ENCODE measurements at places on chromosomes 5 and 9.

- no peak for DNase-seq
These were observed 54.7 kb downstream of the PPIC start for GRCh38 chr5:122981846-122982245.

DNA sequence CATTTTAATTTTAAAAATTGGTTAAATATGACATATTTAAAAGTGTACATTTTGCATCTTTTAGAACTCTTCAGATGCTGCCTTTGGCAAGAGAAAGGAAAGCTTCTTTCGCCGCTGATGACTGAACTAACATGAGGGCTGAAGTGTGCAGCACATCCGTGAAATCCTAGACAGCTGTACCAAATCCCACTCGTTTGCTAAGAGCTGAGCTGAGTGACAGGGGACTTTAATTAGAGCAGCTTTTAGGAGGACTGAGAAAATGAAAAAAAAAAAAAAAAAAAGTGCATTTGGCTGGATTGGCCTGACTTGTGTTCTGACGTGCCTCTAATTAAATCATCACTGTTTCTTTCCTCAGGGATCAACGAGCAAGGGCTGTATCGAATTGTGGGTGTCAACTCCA lies 271.3 kb downstream of the ARHGAP26 start:
- no peak for DNase-seq

DNA sequence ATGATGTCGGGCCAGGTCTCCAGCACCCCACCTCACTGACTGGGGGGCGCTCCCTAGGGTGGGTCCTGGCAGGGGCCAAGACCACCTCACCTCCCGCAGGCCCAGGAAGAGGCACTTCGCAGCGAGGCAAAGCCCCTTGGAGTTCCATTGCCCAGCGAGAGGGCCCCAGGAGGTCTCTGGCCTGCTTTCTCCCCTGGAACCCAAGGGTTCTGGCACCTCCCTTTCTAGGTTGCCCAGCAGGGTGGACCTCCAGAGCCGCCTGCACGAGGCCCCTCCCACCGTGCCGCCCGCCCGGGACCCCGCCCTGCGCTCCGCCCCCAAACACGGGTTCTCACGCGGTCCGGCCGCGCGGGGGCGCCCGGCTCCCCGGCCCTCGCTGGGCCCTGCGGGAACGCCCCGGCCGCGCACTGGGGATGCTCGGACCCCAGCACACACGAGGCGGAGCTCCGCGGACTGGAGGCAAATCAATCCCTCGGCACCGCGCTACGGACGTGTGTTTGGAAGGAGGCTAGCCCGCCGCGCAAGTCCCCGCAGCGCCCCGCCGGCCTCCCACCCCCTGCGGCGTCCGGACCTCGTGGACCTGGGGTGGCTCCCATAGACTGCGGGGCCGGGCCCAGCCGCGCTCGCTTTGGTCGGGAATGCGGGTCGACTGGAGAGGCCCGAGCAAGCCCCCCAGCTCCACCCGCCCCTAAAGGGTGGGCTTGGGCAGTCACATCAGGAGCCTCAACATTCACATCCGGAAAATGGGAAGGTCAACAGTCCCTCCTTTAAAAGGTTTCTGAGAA lies 99.5 kb upstream of the LMX1B start:
- no peak for DNase-seq

GRCh38 chr9:93451849-93452709 lies 594 bp downstream of the FAM120A start:
- no peak for DNase-seq

DNA sequence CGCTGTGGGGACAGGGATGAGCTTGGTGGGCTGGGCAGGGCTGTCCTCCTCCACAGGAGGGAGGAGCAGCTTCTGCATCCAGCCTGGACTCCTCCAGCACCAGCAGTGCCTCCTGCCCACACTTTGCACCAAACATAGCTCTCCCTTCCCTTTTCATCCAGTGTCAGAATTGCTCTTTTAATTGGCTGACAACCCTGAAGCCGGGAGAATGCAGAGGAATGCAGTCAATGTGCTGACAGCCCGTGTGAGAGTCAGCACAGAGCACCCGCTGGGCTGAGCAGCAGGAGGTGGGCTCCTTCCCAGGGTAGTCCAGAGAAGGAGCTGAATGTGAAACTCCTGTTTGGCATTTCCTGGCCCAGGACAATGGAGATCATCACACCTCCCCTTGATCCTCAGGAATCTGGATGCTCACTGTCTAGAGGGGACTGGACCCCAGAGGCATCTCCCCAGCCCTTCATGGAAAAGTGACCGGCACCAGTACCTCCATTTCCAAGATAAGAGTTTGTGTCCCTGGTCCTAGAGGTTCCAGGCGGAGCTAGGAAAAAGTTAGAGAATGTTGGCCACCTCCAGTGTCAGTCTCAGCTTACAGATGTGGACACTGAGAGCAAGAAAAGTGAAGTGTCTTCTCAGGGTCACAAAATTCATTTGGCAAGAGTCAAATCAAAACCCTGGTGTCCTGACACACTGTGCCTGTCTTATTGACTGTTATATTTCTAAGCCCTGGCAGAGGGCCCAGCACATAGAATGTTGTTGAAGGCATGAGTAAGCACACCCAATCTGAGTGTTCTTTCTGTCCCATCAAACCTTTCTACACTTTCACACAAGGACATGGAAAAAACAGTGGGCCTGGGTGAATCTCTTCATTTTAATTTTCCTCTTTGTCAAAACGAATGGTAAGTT lies 202.1 kb downstream of the SNX18 start:
- DNase-seq = no peak

DNA sequence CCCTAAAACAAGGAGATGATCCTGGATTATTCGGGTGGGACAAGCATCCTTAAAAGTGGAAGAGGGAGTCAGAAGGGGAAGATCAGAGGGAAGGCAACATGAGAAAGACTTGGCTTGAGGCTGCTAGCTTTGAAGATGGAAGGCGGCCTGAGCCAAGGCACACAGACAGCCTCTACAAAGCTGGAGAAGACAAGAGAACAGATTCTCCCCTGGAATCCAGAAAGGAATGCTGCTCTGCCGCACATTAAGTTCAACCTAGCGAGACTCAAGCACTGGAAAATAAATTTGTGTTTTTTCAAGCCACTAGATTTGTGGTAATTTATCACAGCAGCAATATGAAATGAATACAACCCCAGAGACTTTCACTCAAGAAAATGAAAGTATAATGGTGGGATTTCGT lies 17.9 kb downstream of the SLC36A3 start:
- DNase-seq = no peak

- DNase-seq = no peak
These were observed 35.6 kb downstream of the TNFSF8 start for GRCh38 chr9:114894609-114895433.

GRCh38 chr5:131084436-131084835 lies 80.6 kb downstream of the HINT1 start:
- no peak for DNase-seq

DNA sequence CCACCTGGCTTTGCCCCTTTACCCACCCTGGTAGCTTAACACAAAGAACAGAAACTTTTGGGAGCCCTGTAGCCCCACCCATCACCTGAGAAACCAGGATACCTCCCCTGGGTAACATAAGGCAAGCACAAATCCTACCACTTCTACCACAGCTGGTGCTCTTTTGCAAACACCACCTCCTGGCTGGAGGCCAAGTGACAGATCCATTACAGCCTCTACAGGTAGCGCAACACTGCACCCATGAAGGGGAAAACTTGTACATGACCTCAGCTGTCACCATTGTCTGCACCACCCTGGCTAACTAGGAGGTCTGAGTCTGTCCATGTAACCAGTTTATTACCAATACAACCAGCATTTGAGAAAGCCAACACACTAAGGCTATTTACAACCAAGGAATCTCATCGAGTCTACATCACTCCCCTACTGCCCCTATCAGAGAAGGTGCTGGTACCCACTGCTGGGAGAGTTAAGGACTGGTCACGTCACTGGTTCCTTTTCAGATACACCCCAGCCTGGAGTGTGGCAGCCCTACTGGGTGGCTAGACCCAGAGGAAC lies 128.6 kb downstream of the PJA2 start:
- DNase-seq = no peak

- no peak for DNase-seq
These were observed 6.1 kb downstream of the S100Z start for GRCh38 chr5:76855961-76856360.

GRCh38 chr5:138336952-138337684 lies 948 bp upstream of the FAM53C start:
- DNase-seq = no peak

GRCh38 chr9:37620396-37620795 lies 28.0 kb upstream of the TOMM5 start:
- DNase-seq = no peak

DNA sequence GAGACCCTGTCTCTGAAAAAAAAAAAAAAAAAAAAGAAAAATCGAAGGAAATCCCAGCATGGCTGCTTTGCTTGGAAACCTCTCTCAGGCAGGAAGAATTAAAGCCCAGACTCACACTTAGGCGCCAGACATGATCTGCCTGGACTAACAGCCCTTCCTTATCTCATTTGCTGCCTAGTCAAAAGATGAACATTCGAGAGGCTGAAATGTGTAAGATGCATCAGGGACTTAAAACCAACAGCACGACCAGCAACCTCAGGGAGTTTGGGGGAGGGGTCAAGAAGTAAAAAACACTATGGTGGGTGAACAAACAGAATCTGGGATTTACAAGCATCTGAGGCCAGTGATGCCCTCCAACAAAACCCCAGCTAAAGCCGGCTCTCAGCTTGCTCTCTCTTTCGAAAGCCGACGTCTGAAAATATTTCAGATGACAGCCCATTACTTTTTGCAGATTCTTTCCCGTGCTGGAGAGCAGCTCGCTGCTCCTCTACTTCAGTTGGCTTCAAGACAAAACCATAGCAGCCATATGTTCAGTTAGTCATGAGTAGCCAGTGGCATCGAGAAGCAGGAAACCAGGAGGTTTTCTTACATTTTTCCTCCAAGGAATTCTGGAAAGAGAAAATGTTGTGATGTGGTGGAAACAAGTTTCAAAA lies 249.9 kb downstream of the MARCHF11 start:
- no peak for DNase-seq

DNA sequence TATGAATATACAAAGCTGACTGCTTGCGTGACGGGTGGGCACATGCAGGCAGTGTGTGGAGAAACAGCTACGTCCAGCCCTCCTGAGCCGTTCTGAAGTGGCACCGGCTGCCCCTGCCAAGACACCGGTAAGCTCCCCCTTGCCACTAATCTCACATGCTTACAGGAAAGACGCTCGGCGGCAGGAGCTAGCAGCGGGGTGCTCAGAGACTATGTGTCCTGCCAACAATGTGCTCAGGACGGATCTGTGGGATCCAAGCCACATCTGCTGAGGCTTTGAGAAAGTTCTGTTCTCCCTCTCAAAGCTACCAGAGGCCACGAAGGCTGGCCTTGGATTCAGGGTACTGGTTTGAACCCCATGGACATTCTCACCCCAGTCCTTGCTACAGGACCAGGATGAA lies 157.2 kb upstream of the PHYKPL start:
- DNase-seq = no peak

- DNase-seq = no peak
These were observed 5.7 kb upstream of the TRAF1 start for GRCh38 chr9:120932086-120932823.

DNA sequence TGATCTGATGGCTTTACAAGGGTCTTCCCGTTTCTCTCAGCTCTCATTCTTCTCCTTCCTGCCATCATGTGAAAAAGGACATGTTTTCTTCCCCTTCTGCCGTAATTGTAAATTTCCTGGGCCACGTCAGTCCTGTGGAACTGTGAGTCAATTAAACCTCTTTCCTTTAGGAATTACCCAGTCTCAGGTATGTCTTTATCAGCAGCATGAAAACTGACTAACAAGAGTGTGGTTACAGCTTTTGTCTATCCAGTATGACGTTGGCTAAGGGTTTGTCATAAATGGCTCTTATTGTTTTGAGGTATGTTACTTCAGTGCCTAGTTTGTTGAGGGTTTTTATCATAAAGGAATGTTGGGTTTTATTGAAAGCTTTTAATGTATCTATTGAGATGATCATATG lies 501.6 kb downstream of the CAAP1 start:
- DNase-seq = no peak

- DNase-seq = no peak
These were observed 54.8 kb upstream of the CDKN2AIPNL start for GRCh38 chr5:134466241-134467069.

DNA sequence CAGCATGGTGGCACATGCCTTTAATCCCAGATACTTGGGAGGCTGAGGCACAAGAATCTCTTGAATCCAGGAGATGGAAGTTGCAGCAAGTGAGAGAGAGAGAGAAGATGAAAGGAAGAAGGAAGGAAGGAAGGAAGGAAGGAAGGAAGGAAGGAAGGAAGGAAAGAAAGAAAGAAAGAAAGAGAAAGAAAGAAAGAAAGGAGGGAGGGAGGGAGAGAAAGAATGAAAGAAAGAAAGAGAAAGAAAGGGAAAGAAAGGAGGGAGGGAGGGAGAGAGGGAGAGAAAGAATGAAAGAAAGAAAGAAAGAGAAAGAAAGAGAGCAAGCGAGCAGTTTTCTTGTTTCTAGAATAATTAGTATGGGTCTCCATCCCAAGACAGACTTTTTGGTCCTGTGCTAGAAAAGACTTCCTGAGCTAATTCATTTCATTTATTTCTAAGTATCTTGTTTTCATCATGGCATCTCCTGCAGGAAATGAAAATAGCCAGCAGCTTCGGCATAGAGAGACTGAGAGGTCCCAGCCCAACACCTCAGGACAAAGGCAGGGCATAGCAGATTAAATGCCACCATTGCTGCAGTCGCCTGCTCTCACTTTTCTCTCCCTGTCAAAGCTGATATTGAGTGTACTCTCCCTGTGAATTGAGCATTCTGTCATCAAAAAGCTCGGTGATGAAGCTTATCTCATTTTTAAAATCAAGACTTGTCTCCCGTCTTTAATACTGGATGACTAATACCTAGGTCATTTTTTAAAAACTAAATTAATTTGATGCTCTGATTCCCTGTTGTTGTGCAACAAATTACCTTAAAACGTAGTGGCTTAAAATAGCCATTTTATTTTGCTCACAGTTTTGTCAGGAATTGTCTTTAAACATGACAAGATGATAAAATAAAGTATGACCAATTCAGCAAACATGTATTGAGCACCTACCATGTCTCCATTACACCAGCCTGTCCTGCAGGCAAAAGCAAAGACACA lies 91.8 kb upstream of the ADRA1B start:
- DNase-seq = no peak

GRCh38 chr5:159549046-159549445 lies 218.8 kb upstream of the IL12B start:
- no peak for DNase-seq

DNA sequence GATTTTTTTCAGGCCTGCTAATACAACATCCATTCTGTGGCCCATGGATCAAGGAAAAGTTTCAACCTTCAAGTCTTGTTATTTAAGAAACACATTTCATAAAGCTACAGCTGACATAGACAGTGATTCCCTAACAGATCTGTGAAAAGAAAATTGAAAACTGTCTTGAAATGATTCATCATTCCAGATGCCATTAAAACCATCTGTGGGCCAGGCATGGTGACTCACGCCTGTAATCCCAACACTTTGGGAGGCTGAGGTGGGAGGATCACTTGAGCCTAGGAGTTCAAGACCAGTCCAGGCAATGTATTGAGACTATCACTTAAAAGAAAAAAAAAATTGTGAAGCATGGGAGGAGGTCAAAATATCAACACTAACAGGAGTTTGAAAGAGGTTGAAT lies 6.0 kb downstream of the RAPGEF6 start:
- DNase-seq = no peak

DNA sequence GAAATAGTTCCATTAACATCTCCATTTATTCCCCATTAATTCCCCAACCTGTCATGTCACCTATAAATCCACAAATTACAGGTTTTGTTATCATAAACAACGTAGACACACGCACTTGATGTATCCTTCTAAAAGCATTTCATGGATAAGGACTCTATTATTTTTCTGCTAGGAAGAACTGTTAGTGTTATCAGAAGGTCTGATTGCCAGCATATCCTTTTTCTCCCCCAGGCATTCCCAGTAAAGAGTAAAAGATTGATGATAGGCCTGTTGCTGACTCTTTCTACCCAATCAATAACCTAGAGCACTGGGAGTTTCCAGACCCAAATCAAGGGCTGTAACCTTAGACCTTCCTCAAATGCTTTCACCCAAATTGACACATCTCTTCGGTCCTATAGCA lies 60.8 kb downstream of the RFK start:
- no peak for DNase-seq

Data from NCI-H1048 (cell line).